ENCODE measurements at places on chromosomes 7 and 10.

GRCh38 chr10:18145652-18146051 lies 5.4 kb downstream of the CACNB2 start:
- no peak for DNase-seq

GRCh38 chr10:89390476-89391225 lies 1.8 kb upstream of the IFIT1 start:
- no peak for DNase-seq

GRCh38 chr7:41114131-41114530 lies 588.8 kb downstream of the INHBA start:
- DNase-seq = no peak

DNA sequence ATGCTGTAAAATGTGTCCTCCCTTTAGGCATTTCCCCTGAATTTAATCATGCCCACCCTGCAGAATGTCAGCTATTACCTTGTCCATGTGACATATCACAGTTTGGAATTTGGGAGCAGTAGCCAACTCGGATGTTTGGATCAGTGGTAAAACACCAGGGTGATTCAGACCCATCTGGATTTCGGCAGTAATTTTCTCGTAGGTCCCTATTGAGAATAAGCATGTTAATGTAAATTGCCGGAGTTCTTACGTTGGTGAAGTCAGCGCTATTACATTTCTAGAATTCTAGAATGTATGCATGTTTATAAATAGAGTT lies 44.1 kb downstream of the HGF start:
- no peak for DNase-seq

- DNase-seq = no peak
Measured at GRCh38 chr10:3532644-3533043, 252.4 kb downstream of the KLF6 start.

GRCh38 chr10:44998146-44998631 lies 2.5 kb upstream of the ZNF22 start:
- DNase-seq = no peak

GRCh38 chr7:92880212-92881090 lies 44.1 kb upstream of the CDK6 start:
- no peak for DNase-seq

DNA sequence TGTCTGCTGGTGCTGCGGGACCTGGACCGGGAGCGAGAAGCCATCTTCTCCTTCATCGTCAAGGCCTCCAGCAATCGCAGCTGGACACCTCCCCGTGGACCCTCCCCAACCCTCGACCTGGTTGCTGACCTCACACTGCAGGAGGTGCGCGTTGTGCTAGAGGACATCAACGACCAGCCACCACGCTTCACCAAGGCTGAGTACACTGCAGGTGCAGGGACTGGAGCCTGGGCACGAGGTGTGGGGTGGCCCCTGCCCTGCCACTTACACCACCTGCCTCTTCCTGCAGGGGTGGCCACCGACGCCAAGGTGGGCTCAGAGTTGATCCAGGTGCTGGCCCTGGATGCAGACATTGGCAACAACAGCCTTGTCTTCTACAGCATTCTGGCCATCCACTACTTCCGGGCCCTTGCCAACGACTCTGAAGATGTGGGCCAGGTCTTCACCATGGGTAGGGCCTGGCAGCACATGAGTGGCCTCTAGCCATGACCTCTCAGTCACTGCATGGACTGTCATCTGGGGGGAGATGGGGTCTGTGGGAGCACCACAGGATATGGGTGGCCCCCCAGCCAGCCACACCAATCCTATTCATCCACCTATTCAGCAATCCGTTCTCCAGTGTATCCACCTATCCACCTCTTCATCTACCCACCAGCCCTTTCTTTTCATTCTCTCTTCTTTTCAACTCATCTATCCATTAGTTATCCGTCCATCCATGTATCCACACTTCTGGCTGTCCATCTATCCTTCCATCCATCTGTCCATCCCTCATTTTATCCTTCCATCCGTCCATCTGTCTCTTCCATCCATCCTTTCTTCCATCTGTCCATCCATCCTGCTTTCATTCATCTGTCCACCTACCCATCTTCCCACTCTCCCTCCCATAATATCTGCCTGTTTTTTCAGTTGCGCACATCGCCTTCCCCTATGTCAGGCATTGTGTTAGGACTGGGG lies 34.5 kb upstream of the VSIR start:
- no peak for DNase-seq

DNA sequence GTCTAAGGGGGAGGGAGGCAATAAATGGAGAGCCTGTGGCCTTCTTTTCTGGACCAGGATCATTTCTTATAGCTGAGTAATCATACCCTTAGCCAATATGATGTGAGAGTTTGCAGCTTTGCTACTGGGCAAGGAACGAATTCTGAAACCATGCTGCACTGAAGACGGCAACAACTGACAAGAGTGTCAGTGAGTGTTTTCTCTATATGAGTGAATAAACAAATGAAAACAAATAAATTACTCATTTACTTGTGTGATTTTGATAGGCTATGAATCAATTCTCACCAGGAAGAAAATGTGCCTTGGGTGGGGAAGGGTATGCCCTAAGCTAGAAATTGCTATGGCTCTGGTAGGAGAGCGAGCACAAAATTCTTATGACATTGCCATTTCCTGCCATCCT lies 79.4 kb upstream of the LRRN3 start:
- no peak for DNase-seq

DNA sequence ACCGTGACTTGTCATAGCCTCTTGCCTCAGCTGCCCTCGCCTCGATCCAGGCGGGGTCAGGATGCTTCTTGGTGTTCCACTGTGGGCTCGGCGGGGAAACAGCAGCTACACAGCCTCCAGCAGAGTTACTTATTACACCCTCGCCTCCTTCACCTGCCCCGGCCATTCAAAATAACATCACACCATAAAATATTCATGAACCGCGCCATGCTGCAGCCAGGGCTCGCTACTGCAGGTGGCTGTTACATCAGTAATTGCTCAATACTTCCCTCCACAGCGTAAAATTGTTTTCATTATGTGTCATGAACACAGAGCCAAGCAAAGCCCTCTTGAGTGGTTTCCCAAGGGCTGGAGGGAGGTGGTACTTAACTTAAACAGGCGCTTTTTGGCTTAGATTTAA lies 241.5 kb upstream of the SP8 start:
- no peak for DNase-seq

GRCh38 chr7:148982654-148983199 lies 45.6 kb downstream of the PDIA4 start:
- DNase-seq = no peak

- DNase-seq = no peak
Measured at GRCh38 chr7:75916685-75917634, 2.0 kb downstream of the POR start.

GRCh38 chr10:132544744-132545658 lies 7.4 kb downstream of the INPP5A start:
- DNase-seq = no peak

DNA sequence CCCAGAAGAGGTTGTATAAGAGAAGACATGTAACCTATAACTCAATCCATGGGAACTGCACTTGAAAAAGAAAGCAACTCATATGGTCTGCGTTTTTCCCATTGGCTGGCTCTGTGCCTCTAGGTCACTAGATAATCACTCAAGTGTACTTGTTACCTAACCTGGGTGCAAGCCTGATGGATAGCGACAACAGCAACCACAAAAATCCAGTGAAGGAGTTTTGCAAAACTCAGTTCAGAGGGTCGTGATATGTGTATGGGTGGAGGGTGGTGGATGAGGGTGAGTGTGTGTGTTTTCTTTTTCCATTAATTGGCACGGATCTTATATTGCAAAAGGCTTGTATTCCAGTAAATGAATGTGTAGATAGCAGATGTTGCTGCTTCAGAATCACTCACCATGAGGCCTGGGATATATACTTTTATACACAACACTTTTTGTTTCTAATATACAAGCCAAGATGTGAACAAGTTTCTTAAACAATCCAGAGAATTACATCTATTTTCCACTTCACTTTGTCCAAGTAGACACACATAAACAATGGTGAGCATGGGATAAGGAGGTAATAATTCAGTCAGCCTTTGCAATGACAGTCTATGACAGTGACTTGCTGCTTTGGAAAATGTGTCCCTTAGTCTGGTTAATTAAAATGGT lies 286.9 kb upstream of the DKK1 start:
- no peak for DNase-seq

DNA sequence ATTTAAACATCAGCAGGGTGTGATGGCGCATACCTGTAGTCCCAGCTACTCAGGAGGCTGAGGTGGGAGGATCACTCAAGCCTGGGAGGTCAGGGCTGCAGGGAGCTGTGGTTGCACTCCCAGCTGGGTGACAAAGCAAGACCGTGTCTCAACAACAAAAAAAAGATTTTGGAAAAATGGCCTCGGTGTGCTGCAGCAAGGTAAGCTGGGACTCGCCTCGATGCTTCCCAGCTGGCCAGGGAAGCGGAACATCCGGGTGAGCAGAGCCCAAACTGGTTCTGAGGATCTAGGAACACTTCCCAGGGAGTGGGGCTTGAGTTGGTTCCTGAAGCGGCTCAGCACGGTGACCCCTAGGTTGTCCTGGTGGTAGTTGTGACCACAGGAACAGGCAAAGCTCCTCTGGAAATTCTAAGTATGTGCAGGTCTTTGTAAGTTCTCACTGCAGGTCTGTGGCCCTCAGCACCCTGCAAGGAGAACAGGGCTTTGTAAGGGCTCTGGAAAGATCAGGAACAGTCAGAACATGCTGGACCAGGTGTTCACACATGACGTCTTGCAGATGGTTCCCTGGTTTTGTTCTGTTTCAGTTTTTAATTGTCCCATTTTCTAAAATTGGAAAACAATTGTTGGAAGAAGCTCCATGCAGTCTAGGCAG lies 38.6 kb upstream of the ZMIZ2 start:
- no peak for DNase-seq

DNA sequence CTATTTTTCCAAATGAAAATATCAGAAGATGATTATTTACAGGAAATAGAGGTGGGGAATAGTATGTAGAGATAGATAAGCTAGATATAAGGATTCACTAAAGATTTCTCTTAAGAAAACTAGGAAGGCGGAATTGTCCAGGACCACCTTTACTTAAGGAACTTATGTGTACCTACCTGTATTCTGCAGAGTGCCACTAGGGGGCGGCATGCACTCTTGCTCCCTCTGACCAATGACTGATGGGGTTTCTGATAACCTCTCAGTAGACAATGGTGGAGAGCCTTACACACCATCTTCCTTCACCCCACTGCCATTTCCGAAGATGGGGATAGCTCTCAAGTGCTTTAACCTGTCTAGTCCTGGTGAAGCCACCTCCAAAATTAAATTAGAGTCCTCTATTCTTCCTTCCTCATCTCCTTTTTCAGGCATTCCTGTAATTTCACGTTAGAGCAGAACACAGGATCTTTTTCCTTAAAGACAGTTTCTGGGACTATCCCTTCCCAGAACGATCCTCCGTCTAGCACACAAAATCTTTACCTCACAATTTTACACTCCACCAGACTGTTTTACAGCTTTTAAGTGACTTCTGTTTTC lies 453.1 kb downstream of the SORCS1 start:
- DNase-seq = no peak

DNA sequence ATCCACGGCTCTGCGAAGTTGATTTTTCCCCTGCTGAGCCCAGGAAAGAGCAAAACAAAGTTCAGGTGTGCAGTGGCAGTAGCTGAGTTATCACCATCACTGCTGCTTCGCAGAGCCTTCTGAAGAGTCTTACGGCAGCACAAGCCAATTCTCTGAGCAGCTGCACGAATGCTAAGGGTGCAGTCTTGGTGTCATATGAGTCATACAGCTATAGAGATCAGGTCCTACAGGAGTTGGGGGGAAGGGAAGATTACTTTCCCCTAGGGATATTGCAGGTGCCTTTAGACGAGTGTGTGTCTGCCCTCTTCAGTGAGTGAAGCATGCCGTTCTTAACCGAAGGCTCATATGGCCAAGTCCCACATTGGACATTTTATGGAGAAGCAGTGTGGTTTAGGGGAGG lies 227.8 kb downstream of the CELF2 start:
- DNase-seq = no peak

- no peak for DNase-seq
Measured at GRCh38 chr7:131873581-131873980, 317.2 kb upstream of the PODXL start.

GRCh38 chr7:73397521-73398281 lies 35.9 kb upstream of the FZD9 start:
- no peak for DNase-seq

- no peak for DNase-seq
Measured at GRCh38 chr10:22682237-22683139, 31.9 kb downstream of the PIP4K2A start.

DNA sequence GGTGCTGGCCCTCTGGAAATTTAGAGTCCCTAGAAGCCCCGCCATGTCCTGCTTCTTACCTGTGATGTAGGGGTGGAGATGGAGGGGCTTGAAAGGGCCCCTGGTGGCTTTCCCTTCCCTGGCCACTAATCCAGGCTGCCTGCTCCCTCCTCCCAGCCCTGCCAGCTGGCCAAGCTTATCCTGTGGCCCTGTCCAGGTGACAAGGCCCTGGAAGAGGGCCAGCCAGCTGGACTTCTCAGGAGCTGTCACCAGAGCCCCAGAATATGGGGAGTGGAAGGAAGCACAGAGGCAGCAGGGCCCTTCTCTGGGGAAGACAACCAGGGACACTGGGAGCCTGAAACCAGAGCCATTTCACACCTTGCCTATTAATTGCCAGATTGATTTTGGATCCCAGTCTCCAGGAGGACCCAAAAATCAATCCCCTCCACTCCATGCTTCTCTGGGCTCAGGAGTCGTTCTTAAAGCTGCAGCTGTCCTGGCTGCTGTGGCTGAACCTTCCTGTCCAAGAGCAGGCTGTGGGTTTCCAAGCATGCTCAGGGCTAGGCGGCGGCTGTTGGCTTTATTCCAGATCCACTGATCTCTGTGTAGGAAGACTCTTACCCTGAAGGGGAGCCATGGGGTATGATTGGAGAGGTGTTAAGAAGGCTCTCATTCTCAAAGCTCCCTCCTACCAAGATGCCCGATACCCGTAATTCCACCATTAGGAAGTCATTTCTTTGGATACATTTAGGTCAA lies 52.6 kb upstream of the PCBD1 start:
- no peak for DNase-seq

DNA sequence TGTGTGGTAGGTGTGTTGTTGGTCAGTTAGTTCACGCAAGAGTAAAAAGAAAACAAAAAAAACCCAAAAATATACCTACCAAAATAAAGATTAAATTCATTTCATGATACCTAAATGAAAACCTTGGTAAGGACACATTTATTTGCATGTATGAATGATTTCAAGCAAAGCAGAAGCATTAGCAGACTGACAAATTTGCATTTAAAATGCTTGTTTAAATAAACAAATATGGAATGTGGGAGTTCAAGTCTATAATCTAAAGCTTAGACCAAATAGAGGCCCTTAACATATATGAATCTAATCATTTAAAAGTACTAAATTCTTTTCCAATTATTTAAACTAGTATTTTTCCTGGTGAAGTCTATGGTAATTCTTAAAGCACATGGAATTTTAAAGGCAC lies 35.8 kb downstream of the GNAT3 start:
- DNase-seq = no peak

DNA sequence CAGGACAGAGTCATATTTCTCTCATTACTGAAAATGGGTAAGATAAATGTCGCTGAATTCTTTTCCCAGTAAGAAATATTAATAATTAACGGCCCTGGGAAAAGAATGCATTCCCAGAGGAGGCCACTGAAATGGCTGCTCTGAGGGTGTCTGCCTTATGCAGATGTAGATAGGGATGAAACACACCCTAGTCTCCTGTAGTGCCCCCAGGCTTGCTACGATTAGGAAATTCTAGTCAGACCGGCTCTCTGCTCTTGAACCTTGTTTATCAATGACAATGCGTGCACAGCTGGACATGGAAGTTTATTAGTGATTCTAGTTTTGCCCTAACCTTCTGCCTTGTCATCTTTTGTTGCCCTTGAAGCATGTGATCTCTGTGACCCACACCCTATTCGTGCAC lies 291.1 kb downstream of the ZNF248 start:
- DNase-seq = no peak
